ENCODE measurements at places on chromosomes 7 and 10.

DNA sequence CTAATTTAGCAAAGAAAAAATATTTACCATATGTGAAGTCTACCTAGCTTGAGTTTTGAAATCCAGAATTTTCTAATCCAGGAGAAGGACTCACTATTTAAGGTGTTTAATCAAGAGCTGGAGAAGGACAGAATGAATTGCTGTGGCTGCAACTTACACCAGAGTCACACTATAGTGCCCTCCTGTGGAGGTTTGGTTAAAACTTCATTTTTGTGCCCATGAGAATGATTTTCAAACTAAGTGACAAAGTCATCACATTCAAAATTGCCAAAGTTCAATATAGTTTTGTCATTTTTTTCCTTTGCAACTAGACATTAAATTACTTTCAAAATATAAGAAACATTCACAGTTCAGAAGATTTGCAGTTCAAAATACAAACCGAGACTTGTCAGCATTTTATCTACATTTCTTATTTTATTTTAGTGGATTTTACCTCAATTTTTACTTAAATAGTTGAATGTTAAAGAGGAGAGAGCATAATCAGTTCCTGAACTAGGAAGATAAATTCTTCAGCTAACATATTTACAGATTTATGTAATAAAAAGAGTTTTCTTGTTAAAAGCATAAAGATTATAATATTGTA lies 70.7 kb downstream of the CABCOCO1 start:
- peak; percentile 47 for DNase-seq

GRCh38 chr10:60964257-60965235 lies 20.6 kb upstream of the RHOBTB1 start:
- DNase-seq: peak; percentile 46

GRCh38 chr7:156545979-156546378 lies 94.6 kb upstream of the RNF32 start:
- no peak for DNase-seq

GRCh38 chr10:48623009-48623408 lies 18.1 kb upstream of the ARHGAP22 start:
- no peak for DNase-seq

GRCh38 chr10:15486404-15486803 lies 115.3 kb upstream of the FAM171A1 start:
- DNase-seq: no peak

DNA sequence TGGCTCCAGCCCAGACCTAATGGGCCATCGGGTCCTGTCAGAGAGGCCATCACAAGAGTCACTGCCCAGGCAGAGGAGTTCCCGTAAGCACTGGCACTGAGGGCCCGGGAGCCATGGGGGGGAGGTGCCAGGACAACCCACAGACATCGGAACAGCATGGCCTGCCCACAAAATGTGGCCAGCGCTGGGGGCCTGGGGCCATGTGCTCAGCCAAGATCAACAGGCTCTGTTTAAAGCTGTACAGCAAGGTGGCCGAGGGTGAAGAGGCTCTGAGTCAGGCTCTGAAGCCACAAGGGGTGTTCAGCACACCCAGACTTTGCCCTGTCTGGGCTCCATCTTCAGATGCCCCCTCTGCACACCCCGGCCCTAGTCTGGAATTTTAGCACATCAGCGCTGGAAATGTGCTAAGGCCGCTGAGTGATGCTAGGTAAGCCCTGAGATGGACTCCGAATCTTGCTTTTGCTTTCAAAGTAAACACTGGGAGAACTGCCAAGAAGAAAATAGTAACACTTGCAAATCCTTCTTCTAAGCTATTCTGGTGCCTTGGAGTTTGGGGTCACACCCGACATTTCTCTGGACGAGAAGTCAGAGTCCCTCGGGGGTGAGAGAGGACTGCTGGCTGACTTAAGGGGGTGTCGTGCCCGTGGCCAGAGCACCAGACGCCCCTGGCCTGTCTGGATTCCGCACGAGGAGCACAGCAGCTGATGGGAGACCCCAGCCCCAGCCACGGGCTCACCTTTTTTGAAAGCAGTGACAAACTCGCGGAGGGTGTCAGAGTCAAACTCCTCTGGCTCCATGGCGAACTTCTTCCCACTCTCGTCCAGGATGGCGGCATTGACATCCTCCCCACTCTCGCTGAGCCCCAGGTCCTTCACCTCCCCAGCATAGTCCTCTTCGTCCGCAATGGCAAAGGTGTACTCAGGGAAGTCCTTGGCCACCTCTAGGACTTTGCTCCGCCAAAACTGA lies 23.6 kb downstream of the PDIA4 start:
- DNase-seq: no peak

- DNase-seq: no peak
Observed at GRCh38 chr7:14351167-14351566, 361.7 kb upstream of the ETV1 start.

DNA sequence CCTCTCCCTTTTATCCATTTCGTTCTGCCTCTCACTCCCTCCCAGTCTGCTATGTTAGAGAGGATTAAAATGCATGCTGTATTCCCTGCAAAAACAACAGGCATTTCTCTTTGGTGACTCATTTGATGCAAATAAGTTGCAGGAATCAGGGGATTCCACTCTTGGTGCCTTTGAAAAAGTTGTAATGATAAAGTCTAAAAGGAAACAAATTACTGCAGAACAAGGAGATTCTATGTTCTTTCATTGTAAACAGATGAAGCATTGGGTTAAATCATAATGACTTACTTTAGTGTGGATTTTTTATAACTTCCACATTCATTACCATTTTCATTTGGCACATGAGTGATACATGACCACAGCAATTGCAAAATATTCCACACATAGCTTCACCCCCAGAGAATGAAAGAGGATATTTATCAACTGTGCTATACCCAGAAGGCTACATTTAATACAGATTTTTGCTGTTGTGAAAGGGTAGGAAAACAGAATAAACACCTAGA lies 33.4 kb upstream of the ABLIM1 start:
- DNase-seq: no peak

DNA sequence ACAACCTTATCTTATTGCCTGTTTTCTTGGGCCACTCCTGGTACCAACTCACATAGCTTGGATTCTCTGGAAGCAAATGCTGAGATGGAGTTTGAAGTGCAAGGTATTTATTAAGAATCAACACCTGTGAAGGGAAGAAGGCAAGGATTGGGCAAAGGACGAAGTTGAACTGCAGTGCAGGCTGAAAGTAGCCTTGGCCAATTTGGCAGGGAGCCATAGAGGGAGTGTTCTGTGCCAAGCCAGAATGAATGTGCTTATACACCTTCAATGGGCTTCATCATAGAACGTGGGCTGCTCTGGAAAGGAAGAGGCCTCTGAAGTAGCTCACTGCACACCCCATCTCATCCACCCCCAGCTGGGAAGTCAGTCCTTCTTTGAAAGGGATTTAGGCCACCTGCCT lies 79.8 kb upstream of the IFRD1 start:
- no peak for DNase-seq

DNA sequence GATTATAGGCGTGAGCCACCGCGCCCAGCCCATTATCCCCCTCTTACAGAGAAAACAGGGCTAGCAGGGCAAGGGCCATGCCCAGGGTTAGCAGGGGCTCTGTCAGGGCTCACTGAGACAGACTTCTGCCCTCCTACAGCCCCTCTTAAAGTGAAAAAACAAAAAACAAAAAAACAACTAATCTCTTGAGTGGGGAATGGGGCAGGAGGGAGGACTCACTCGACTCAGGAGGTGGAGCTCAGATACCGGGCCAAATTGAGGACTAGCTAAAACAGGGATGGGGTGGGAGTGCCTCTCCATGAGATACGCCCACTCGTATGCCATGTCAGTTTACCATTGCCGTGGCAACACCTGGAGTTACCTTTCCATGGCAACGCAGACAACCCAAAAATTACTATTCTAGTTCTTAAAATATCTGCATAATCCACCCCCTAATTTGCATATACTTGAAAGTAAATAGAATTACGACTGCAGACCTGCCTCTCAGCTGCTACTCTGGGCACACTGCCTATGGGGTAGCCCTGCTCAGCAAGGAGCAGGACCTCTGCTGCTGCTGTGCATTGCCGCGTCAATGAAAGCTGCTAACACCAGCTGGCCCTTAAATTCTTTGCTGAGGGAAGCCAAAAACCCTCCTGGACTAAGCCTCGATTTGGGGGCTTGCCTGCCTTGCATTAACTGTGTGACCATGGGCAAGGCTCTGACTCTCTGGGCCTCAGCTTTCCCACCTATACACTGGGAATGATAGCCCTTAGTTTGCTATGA lies 13.4 kb downstream of the SSC4D start:
- DNase-seq: peak; percentile 63

DNA sequence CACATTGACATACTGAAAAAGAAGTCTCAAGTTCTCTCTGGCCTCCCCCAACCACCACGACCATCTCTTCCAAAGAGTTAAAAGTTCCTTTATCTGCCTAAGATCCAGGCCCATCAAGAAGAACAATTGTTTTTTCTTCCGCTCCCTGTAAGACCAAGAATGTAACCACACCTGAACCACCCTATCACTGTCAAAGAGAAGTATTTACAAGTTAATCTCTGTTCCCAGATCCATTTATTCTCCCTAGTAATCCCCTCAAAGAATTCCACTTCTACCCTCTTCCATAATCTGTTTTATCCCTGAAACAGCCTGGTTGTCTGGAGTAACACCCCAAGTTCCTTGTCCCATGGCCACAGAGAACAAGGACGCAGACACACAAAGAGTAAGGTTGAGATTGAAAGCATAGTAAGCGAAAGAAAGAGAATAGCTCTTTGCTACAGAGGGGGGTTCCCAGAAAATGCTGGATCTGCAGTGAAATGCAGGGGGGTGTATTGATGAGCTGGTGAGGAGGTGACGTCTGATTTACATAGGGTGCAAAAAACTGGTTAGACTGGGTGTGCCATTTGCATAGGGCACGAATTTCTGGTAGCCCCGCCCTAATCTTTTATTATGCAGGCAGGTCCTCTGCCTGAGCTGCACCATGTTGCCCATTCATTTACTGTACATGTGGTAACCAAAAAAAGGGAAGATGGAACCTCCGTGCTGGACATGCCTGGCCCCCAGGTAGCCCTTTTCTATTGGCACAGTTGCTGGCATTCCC lies 122.0 kb downstream of the SKIDA1 start:
- DNase-seq: peak; percentile 76

- DNase-seq: no peak
Observed at GRCh38 chr10:93577565-93577964, 11.1 kb downstream of the FFAR4 start.

- no peak for DNase-seq
Observed at GRCh38 chr7:159127691-159128642, 16.7 kb downstream of the VIPR2 start.

DNA sequence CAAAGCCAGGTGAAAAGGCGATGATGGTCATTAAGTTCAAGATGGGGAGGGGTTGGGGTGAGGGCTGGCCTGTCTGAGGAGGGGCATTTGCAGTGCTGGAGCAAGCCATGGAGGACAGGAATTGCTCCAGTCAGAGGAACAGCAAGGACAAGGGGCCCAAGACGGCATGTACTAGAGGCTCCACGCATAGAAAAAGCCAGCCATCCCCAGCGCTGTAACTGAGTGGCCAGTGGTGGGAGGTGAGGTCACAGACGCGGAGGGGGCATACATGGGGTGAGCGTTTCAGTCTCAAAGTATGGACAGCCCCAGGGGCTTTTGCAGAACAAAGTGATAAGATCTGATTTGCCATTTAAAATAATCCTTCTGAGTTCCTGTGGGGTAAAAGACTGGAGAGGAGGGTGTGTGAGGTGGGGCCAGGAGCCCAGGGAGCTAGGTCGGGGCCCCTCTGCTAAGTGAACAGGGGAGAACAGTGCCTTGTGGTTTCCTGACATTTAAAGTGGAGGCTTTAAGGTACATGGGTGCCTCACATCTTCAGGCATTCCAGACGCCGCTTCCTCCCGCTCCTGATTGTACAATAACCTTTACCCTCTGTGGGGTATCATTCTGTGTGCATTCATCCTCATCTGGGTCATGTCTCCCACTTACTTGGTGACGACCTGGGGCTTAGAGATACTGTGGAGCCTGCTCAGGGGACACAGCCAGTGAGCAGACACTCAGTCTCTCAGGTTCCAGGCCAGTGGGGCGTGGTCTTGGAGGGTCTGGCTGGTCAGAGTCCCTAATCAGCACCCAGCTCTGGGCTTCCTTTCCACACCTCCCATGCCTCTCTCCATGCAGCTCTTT lies 105.6 kb upstream of the GPR26 start:
- DNase-seq: no peak

DNA sequence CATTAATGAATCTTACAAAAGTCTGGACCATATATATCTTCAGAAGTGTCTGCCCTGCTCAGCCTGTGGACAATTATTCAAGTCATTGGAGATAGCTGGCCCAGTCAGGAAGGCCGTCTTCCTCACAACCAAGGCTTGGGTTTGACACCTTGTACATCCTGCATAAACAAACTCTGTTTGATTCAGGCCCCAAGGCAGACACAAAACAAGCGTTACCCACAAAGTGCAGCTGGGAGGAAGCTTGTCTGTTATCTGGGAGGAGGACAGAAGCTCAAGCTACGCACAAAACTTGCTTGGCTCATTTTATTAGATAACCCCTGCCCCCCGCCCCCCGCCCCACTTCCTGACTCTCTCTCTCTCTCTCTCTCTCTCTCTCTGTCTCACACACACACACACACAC lies 166.9 kb upstream of the WDR11 start:
- no peak for DNase-seq

GRCh38 chr7:20864221-20864620 lies 77.5 kb upstream of the SP8 start:
- no peak for DNase-seq

- no peak for DNase-seq
Observed at GRCh38 chr10:68721673-68722335, 765 bp downstream of the CCAR1 start.

GRCh38 chr10:45514291-45515270 lies 140.6 kb downstream of the ALOX5 start:
- DNase-seq: peak; percentile 63

GRCh38 chr7:90988996-90989765 lies 275.1 kb upstream of the FZD1 start:
- DNase-seq: no peak

DNA sequence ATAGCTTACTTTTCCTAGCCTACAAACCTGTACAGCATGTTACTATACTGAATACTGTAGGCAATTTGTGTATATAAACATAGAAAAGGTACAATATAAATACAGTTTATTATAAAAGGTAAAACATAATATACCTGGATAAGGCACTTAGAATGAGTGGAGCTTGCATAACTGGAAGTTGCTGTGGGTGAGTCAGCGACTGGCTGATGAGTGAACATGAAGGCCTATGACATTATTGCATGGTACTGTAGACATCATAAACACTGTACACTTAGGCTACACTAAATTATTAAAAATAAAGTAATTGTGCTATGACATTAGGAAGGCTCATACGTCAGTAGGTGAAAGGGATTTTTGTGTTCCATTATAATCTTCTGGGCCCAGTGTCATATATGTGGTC lies 228.8 kb downstream of the HDAC9 start:
- no peak for DNase-seq

DNA sequence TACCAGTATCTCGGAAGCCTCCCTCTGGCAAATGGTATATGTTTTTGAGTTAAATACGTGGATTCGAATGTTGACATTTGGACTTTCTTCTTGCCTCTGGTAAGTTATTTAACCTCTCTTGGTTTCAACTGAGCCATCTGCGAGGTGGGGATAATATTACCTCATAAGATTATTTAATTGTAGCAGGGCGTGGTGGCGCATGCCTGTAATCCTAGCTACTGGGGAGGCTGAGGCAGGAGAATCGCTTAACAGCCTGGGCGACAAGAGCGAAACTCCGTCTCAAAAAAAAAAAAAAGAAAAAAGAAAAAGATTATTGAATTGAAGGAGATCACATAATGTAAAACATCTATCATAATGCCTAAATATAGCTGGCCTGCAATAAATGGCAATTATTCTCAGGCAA lies 396 bp upstream of the TAF5 start:
- peak; percentile 33 for DNase-seq

GRCh38 chr7:148939128-148939755 lies 55.2 kb upstream of the EZH2 start:
- DNase-seq: no peak

GRCh38 chr10:71437537-71438092 lies 40.9 kb downstream of the CDH23 start:
- no peak for DNase-seq
